ENCODE measurements at places on chromosomes 2 and 18.

DNA sequence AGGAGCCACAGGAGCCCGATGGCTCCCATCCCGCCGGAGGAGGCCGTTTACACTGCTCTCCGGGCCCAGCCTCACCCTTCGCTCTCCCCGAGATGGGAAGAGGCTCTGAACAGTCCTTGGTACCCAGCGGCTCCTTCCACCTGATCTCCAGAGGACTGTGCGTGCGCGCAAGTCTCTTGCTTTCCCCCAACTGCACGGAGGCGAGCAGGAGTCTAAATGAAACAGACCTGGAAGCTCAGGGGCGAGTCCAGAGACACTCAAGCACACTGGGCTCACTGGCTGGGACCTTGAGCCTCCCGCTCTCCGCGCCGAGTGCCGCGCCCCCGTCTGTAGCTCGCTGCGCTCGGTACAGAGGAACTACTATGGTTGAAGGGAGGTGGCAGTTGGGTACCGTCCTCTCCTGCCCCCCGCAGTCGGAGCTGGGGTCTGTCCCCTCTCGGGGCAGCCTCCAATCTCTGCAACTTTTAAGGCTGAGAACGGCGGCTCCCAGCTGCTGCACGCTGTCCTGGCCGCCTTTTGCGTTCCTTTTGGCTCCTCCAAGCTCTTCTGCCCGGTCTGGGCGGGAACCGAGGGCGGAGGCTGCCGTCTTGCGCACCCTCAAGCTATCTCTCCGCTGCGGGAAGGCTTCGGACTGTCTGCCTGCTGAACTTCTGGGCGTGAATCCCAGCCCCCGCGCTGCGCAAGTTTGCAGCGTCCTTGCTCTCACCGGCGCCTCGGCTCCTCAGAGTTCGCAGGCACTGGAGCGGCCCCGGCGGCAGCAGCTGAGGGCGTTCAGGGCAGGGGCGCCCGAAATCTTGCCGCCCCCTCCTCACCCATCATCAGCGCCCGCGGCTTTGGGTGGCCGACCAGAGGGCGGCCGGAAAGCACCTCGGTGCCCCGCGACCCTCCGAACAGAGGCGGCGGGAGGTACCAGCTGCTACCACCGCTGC lies 491 bp downstream of the ALK start:
- DNase-seq: no peak

DNA sequence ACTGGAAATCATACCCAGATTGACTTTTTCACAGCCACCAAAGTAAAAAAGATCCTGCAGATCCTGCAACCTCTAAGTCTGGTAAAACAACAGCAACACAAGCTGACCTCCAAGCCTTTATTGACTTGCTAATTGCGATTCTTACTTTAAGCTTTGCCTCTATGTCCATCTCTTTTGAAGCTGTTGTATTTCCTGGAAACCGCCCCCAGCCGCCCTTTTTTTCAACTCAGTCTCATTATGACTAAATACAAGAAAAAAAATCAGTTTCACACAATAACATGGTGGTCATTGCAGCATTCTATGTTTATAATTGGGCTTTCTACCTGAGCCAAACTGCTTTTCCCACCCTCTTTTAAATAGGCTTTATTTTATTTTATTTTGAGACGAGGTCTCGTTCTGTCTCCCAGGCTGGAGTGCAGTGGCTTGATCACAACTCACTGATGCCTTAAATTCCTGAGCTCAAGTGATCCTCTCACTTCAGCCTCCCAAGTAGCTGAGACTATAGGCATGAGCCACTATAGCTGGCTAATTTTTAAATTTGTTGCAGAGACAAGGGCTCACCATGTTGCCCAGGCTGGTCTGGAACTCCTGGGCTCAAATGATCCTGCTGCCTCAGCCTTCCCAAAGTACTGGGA lies 76.2 kb downstream of the MOGAT1 start:
- no peak for DNase-seq

DNA sequence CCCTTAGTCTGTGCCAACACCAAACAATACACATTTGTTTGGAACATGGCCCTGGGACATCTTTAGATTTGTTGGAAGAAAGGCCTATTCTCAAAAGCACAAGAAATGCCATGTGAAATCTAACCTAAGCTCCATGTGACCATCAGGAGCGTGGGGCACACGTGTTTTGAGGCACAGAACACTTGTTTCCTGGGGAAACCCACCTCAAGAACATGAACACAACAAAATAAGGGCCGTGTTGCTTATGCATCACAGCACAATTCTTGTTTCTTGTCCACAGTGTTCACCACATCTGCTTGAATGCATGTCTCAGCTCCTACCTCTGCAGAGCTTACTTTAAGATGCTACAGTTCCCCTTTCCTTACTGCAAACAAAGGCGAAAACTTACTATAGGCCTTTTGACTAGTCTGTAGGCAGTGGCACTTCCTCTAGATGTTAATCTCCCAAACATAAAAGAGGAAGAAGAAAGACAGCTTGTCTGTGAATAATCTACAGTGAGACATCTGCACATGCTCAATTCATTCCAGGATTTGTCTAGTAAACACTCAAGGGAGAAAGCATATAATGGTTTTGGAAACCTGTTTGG lies 165.0 kb downstream of the ANKRD44 start:
- no peak for DNase-seq

DNA sequence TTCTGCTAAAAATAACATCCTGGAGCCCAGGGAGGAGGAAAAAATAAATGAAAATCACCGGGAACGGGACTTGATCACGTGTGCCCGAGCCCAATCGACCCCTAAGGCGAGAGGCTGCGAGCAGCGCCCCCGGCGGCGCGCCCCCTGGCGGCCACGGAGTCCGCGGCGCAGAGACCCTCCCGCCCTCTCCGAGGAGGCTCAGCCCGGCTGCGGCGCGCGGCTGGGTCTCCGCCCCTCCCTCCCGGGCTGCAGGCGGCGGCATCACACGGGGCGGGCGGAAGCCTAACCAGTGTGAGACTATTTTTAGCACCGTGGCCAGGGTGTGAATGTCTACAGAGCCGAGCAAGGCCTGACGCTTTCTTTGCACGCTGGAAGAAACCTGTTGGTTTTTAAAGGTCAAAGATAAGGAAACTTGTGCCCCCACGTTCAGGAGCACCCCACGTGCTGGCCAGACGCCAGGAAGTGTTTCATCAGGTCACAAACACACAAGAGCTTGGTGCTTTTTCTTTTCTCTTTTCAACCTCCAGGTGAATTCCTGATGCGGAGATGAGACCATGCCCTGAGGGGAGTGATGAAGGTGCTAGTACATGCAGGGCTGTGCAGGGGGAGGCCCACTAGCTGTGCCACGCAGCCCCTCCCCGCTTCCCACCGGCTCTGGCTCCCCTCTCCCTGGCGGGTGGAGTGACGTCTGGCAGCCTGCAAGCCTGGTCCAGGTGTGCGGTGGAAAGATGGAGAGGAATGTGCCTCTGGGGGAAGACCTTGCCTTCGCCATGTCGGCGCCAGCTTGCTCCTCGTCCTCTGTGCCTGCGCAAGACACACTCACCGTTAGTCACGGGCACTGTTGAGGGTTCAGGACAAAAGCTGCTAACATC lies 35.3 kb upstream of the DNMT3A start:
- DNase-seq: peak; percentile 63

DNA sequence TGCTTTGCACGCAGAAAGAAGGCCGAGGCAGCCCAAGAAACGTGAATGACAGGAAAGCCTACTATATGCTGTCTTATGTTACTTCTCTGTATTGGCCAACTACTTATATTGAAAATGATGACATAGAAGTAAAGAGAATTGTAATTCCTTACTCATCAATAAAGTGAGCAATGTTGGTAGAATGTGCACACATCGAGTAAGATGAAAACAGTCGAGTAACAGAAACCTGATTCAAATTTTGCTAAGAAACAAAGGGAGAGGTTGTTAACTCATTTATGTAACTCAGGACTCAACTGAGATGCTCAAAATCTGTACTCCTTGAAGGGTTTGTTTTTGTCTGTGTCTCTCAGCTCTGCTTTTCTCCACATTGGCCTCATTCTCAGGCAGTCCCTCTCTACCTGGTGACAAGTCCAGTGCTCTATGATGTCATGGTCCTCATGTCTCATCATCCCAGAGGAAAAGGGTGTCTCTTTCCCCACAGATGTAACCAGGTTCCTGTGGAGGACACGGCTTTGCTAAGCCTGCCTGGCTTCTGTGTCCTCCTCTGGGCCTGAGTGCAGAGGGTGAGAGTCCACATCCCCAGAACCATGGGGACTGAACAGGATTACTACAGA lies 30.3 kb upstream of the CCDC93 start:
- no peak for DNase-seq

DNA sequence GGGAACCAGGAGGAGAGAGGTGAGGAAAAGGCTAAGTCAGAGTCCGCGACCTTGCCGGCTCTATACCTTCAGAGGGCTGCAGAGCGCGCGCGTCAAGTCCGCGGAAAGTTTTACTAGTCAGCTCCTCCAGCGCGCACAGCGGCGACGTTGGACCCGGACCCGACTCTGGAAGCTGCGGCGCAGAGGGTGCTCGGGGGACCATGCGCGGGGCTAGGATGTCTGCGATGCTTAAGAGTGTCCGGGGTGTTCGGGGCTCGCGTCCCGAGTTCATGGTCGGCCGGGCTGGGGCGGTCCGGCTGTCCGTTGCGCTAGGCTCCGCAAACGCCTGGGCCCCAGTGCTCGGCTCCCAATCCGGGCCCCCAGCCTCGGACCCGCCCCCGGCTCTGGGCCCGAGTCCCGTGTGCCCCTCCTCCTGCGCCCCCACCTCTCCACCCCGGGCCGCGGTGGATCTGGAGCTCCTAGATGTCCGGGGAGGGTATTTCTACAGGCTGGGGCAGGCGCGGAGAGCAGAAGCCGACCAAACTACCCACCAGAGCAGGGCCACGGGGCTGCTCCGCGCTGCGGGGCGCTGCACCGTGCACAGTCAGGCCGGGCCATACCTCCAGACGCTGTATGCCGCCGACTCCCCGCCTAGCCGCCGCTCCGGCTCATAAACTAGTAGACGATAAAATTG lies at the start of gene LBX2:
Gene LBX2 (minus strand): TSS at position 337 of the 673 bp plus-strand sequence. CDS start 66 bp downstream, at position 271.
- no peak for DNase-seq

GRCh38 chr2:39492095-39492590 lies 55.1 kb upstream of the MAP4K3 start:
- no peak for DNase-seq

DNA sequence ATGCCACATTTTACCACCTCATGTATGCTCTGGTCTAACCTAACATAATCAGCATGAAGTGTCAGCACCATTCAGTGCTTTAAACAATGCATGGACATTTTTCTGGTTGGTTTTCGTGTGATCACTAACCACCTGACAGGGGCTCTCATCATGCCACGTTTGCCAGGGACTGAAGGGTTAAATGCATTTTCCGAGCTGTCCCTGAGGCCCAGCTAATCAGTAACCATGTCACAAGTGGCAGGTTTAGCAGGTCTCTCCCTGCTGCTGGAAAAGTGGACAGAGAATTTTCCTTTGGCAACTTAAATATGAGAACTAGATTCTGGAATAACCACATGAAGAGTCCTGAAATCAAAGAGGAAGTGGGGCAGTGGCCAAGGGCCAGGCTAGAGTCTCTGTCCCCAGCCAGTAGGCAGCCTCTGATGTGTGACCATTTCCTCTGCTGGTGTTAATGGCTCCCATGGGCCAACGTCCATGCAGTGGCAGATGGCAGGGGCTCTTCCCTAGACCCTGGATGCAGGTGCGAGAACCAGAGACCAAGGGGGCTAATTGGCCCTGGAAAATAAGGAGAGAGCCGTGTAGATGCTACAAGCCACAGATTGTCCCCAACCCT lies 69.5 kb downstream of the TPGS2 start:
- DNase-seq: no peak

All from occipital lobe (tissue), 3 donors.